ENCODE measurements at places on chromosomes 16 and 17. TPM values are rescaled to one million over a fixed set of nuclear protein-coding genes. Genes with fewer than 3 reads are reported as not detected.

The ASPSCR1 gene
- 27.0 TPM for total RNA-seq

The TRPV3 gene
- 0.07 TPM for total RNA-seq

The NLRC5 gene
- 23.0 TPM for total RNA-seq

The ABCC6 gene
- not detected for total RNA-seq

The PRPF8 gene
- total RNA-seq = 225 TPM

The NPEPPS gene
- total RNA-seq = 101 TPM

The PYY gene
- 0.43 TPM for total RNA-seq

The CLEC3A gene
- not detected for total RNA-seq

The SMIM22 gene
- not detected for total RNA-seq

The CCL18 gene
- not detected for total RNA-seq

- H3K4me1 ChIP-seq = peaks cover 13% of the 10 kb centered on the region
- peak; percentile 52 for DNase-seq
- H3K4me3 ChIP-seq = peak within 1 kb of the TSS; percentile 86
These were observed at the start of gene SNN for GRCh38 chr16:11667824-11668622. TSS of gene SNN (plus strand) at chr16:11668455. CDS start at chr16:11676060, 7,605 bp downstream.

- H3K27me3 ChIP-seq = no peaks in the 10 kb centered on the region
- no peak overlapping the region for H3K4me3 ChIP-seq
- peaks cover 41% of the 10 kb centered on the region for H3K4me1 ChIP-seq
- DNase-seq = no peak
- H3K36me3 ChIP-seq = peaks cover 13% of the 10 kb centered on the region
These were observed 56.1 kb downstream of the B9D1 start for GRCh38 chr17:19306160-19307111.

DNA sequence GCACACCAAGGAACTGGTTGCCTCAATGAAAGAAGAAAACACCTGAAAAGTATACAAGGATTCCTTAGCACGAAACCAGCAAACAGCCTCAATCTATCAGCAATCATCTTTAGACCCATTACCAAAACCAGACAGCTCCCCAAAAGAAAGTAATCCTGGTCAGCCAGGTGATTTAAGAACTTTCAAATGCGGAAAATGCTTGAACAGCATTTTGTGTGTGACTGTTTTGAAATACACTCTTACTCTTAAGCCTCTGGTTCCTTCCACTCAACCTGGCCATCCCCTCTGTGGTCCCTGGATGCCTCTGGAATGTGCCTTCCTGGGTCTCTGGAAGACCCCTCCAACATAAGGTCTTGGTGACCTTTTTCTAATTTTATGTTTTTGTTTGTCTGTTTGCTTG, 70.5 kb upstream of the NOG start:
- no peaks in the 10 kb centered on the region for H3K4me1 ChIP-seq
- peaks cover 11% of the 10 kb centered on the region for H3K27me3 ChIP-seq
- H3K27ac ChIP-seq = no peak overlapping the region
- H3K36me3 ChIP-seq = no peaks in the 10 kb centered on the region

- H3K27ac ChIP-seq = no peak overlapping the region
- no peaks in the 10 kb centered on the region for H3K4me1 ChIP-seq
- peaks cover 34% of the 10 kb centered on the region for H3K27me3 ChIP-seq
- DNase-seq = no peak
- H3K36me3 ChIP-seq = no peaks in the 10 kb centered on the region
These were observed 159.1 kb downstream of the SKAP1 start for GRCh38 chr17:48270899-48271298.

GRCh38 chr17:79224903-79225302, 150.3 kb downstream of the ENGASE start:
- H3K4me1 ChIP-seq = peaks cover 8% of the 10 kb centered on the region
- peaks cover 33% of the 10 kb centered on the region for H3K27me3 ChIP-seq
- no peak for DNase-seq
- no peaks in the 10 kb centered on the region for H3K36me3 ChIP-seq

DNA sequence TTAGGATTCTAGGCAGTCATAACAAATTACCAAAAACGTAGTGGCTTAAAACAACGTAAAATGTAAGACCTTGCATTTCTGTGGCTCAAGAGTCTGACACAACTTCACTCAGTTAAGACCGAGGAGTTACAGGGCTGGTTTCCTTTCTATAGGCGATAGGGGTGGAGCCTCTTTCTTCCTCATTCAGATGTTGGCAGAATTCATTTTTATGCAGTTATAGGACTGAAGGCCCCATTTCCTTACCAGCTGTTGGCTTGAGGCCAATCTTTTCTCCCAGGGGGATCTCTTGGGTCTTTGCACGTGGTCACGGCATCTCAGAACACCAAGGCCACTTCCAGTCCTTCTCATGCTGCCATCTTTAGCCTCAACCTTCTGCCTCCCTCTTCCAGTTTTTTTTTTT, 145.2 kb downstream of the KCNJ2 start:
- no peak overlapping the region for H3K4me3 ChIP-seq
- no peaks in the 10 kb centered on the region for H3K27me3 ChIP-seq
- H3K36me3 ChIP-seq = peaks cover 4% of the 10 kb centered on the region
- no peaks in the 10 kb centered on the region for H3K4me1 ChIP-seq

GRCh38 chr17:42422958-42423712, at the start of gene CAVIN1:
TSS of gene CAVIN1 (minus strand) at chr17:42423256. CDS start at chr17:42423097, 159 bp downstream.
- peak; percentile 97 for DNase-seq
- H3K27ac ChIP-seq = peak within 1 kb of the TSS; percentile 98
- H3K36me3 ChIP-seq = peaks cover 34% of the 10 kb centered on the region
- peaks cover 48% of the 10 kb centered on the region for H3K4me1 ChIP-seq
- peak within 1 kb of the TSS; percentile 100 for H3K4me3 ChIP-seq

- peaks cover 51% of the 10 kb centered on the region for H3K4me1 ChIP-seq
- DNase-seq = peak; percentile 39
- H3K4me3 ChIP-seq = peak overlapping the region; percentile 67
- H3K27ac ChIP-seq = peak overlapping the region; percentile 78
These were observed 17.1 kb upstream of the VWA3A start for GRCh38 chr16:22075043-22075757.

DNA sequence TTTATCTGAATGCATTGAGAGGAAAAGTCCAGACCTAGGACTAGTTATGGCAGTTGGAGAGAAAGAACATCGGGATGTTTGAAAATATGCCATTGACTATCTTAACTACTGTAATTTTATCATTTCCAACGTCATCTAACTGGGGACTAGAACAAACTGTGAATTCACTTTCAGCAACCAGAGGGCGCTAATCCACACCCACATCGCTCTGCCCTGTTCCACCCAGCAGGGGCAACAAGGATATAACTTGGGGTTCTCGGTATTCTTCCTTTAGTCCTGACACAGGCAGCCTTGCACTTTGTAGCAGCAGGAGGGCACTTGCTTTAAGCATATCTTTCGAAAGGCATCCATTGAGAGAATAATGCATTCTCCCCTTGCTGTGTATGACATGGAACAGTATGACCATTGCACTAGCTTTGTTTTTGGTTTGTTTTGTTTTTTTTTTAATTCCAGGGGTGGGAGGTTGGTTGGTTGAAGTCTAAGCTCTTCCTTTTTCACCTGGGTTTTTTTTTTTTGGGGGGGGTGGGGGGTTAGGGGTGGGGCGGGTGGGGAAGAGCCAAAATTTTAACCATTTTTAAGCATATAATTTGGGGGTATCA, 31.5 kb downstream of the SIAH1 start:
- H3K27ac ChIP-seq = peak overlapping the region; percentile 70
- peaks cover 2% of the 10 kb centered on the region for H3K27me3 ChIP-seq
- DNase-seq = peak; percentile 72
- peaks cover 20% of the 10 kb centered on the region for H3K4me1 ChIP-seq
- peaks cover 18% of the 10 kb centered on the region for H3K36me3 ChIP-seq

Data from HFFc6 (cell line).